ENCODE measurements at places on chromosomes 7 and 10. TPM values are rescaled to one million over a fixed set of nuclear protein-coding genes. Genes with fewer than 3 reads are reported as not detected.

- no peaks in the 10 kb centered on the region for H3K27me3 ChIP-seq
- H3K4me1 ChIP-seq, result no peaks in the 10 kb centered on the region
- no peaks in the 10 kb centered on the region for H3K36me3 ChIP-seq
Measured at GRCh38 chr7:69746383-69746782, 148.1 kb downstream of the AUTS2 start.

DNA sequence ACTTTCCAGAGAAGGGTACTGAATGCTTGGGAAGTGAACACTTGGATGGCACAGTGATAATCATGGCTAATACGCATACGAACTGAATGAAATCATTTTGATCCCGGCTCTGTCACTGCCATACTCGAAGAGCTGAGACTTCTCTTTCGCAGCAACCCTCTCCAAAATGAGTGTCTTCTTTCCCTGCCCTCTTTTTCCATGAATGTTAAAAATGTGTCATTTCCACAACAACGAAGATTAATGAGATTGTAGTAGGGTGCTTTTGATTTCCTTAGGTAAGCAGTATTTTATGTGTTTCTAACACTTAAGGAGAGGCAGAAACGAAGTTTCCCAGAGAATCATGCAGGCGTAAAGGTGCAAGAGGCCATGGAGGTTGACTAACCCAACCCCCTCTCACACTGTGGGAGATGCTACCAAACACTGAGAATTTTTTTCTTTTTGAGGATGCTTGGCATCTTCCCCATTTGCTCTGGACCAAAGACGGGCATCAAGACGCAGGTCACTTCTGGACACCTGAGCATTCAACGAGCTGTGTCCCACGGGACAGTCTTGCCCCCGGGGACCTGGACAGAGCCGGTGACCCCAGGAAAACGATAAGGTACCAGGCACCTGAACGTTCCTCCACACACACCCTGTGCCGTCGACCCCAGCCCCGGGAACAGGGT lies 823 bp downstream of the COPG2 start:
- no peak for DNase-seq

SH2B2 gene
- total RNA-seq, result 29.4 TPM

ITIH2 gene
- not detected for total RNA-seq

DNA sequence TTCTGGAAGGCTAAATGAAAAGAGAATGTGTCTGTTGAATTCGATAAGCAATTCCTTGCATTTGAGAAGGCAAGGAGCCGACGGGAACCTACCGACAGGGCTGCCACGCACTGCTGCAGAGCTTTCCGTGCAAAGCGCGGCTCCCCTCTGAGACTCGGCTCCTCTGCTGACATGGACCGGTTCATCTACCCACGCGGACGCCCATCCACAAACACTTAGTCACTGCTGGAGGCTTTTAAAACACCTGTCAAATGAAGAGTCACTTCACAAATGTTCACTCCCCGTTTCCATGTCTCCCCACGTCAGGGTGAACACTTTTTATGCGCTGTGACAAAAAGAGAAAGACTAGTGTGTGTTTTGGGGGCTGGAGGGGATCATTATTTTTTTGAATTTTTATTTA lies 32.0 kb downstream of the AMZ1 start:
- H3K36me3 ChIP-seq, result no peaks in the 10 kb centered on the region
- H3K27me3 ChIP-seq, result no peaks in the 10 kb centered on the region
- no peak overlapping the region for H3K4me3 ChIP-seq
- no peak overlapping the region for H3K27ac ChIP-seq
- peaks cover 73% of the 10 kb centered on the region for H3K4me1 ChIP-seq
- DNase-seq, result no peak

All from spleen (tissue), 13 donors.